Activated gamma-delta T cell treated with anti-CD3 and anti-CD28 coated beads, Interleukin-2, amount 50 U/mL, for 16 hours (primary cell): ENCODE measurements at places on chromosomes 5 and 9.

GRCh38 chr5:95009812-95010211, 275.1 kb downstream of the MCTP1 start:
- DNase-seq, result no peak

- DNase-seq, result no peak
Measured at GRCh38 chr5:50574121-50574520, 92.3 kb upstream of the PARP8 start.

- no peak for DNase-seq
Measured at GRCh38 chr5:31416547-31416946, 115.3 kb downstream of the DROSHA start.

GRCh38 chr9:116992865-116993264, 305.8 kb downstream of the TRIM32 start:
- no peak for DNase-seq

DNA sequence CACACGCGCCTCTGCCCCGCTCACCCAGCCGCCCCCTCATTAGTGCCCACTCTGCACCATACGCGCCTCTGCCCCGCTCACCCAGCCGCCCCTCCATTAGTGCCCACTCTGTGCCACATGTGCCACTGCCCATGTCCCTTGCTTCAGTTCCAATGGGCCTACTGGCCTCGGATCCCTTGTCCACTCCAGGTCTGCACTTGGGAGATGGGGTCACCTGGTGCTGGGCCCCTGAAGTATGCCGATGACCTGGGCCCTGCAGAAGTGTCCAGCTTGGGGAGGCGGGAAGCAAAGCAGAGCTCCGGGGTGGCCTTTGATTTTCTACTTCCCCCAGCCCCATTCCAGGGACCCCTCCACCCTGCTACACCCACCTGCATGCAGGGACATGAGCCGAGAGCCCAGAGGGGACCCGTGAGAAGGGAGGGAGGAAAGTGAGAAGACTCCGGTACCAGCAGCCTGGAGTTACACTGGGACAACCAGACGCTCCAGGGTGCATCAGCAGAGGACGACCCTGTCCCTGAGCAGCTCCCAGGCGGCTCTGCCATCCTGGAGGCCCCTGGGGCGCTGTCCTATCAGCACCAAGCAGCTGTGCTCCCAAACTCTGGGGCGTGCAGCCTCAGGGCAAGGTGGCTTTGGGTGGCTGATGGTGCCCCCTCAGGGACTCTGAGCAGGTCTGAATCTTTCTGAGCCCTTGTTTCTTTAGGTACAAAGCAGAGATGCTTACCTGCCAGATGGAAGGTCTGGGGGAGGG, 140.8 kb downstream of the RXRA start:
- no peak for DNase-seq

DNA sequence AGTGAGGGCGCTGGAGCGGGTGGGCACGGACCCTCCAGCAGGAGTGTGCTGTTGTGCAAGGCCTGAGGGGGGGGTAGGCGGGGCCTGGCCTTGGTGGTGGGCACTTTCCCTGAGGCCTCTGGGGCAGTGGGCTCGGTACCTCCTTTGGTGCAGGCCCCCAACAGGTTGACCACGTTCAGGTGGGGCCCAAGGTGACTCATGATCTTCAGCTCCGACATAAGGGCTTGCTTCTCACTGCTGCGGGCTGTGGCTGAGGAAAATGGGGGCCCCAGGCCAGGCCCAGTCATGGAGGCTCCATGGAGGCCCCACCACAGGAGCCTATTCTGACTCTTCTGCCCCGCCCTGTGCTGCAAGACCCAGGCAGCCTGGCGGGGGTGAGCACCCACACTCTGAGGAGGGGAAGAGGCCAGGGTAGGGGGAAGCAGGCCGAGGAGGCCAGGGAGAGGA, 31.5 kb downstream of the PDGFRB start:
- DNase-seq, result no peak

GRCh38 chr5:153880106-153880505, 158.6 kb downstream of the FAM114A2 start:
- no peak for DNase-seq

GRCh38 chr9:78899006-78899405, 602.1 kb downstream of the PSAT1 start:
- no peak for DNase-seq

GRCh38 chr5:7794823-7795222, 56.1 kb downstream of the CFAP90 start:
- DNase-seq, result no peak

- DNase-seq, result no peak
Measured at GRCh38 chr9:121646992-121647391, 4.4 kb upstream of the DAB2IP start.

GRCh38 chr9:346111-346571, 131.5 kb downstream of the DOCK8 start:
- DNase-seq, result no peak

- DNase-seq, result no peak
Measured at GRCh38 chr9:127614961-127615360, 2.9 kb downstream of the STXBP1 start.

DNA sequence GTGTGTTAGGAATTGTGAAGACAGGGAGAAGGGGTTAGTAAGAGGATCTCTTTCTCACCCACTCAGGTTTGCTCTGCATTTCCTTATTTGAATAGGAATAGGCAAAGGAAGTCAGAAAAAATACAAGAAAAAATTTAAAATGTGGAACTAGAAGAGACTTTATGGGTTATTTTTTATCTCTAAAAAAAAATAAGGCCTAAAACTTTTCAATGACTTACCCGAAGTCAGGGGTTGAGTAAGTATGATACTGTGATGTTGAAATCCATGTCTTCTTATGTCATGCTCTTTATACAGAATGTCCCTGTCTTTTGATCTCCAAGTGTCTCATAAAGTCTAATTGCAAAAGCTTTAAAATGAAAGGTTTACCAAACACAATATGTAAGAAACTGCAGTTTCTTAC, 148.3 kb upstream of the PIK3R1 start:
- no peak for DNase-seq

DNA sequence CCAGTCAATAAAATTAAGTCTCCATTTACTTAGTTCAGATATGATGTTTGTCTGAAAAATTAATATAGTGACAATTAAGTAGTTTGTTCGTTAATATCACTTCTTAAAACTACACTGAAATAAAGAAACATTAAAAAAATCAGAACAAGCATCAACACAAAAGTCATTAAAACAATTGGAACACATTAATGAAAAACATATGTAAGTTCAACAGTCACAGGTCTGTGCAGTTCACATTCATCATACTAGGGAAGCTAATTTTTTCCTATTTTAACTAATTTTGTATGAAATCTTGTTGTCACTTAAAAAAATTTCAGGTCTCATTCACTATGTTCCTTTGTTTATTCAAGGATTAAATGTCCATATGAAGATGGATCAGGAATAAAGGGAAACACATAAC, 22.5 kb downstream of the POC5 start:
- no peak for DNase-seq

GRCh38 chr5:36722900-36723299, 116.5 kb downstream of the SLC1A3 start:
- DNase-seq, result no peak

GRCh38 chr5:159170021-159170420, 39.3 kb downstream of the RNF145 start:
- no peak for DNase-seq

DNA sequence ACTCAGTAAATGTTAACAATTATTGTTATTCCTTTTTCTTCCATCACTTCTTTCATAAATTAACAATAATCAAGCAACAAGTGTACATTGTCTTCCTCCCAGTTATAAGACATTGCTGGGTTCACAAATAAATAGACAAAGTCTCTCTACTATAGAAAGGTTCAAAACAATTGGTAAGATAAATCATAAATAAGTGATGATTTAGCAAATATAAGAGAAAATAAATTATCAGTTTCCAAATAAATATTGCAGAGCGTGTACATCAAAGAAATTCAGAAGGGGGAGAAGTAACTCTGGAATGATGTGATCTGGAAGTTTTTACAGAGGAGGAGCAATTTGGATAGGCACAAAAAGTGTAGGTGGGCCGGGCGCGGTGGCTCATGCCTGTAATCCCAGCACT, 114.2 kb downstream of the BASP1 start:
- no peak for DNase-seq

- DNase-seq, result no peak
Measured at GRCh38 chr9:89505911-89506310, 8.0 kb upstream of the SEMA4D start.

- no peak for DNase-seq
Measured at GRCh38 chr5:8458038-8458383, 589.1 kb downstream of the MTRR start.

DNA sequence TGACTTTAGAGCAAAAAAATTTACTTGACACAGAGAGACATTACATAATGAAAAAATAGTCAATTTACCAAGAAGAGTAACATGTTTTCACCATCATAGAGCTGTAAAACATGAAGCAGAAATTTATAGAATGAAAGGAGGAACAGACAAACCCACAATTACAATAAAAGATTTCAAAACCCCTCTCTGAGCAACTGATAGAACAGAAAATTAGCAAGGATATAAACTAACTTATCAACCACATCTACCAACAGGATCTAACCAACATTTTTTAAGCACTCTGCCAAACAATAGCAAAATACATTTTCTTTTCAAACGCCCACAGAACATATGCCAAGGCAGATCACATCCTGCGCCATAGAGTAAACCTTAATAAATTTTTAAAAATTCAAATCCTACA, 17.9 kb downstream of the SLCO4C1 start:
- no peak for DNase-seq

GRCh38 chr9:97405551-97405950, 6.3 kb upstream of the TDRD7 start:
- no peak for DNase-seq

GRCh38 chr9:115777610-115778009, 376.0 kb upstream of the PAPPA start:
- no peak for DNase-seq

- DNase-seq, result no peak
Measured at GRCh38 chr9:20078246-20078645, 289.4 kb upstream of the SLC24A2 start.

DNA sequence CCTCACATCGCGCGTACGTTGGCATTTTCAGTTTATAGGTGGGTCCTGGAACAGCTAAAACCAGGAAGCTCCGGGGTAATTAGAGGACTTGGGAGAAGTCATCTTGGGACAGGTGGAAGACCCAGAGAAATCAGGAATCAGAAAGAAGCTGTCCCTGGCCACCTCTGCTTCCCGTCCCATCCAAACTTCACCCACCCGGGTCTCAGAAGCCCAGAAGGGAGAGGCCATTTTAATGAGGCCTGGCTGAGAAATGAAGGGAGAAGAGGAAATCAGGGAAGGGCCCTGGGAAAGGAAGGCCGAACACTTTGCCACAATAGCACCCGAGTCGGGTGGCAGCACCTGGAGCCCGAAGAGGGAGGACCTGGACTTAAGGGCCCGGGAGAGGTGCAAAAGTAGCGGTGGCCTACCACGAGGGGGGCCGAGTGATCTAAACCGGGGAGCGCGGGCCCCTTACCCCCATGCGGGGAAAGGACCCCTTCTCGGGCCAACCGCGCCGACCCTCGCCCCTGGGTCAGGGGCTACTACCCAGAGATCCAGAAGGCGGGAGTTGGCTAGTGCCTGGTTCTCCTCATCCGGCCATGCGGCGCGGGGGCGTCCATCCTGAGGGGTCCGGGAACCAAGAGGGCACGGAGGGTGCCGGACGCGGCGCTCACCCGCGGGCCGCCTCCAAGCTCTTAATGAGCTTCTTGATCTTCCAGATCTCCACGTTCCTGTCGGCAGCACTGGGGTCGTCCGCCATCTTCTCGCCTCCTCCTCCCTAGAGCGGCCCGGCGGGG, 668 bp downstream of the ETF1 start:
- no peak for DNase-seq

GRCh38 chr5:60503771-60504170, 196.2 kb downstream of the DEPDC1B start:
- no peak for DNase-seq

- DNase-seq, result no peak
Measured at GRCh38 chr5:179420476-179420875, 75.2 kb upstream of the ADAMTS2 start.

- no peak for DNase-seq
Measured at GRCh38 chr5:17267106-17267505, 49.7 kb downstream of the BASP1 start.
